ENCODE measurements at places on chromosomes 4 and X.

DNA sequence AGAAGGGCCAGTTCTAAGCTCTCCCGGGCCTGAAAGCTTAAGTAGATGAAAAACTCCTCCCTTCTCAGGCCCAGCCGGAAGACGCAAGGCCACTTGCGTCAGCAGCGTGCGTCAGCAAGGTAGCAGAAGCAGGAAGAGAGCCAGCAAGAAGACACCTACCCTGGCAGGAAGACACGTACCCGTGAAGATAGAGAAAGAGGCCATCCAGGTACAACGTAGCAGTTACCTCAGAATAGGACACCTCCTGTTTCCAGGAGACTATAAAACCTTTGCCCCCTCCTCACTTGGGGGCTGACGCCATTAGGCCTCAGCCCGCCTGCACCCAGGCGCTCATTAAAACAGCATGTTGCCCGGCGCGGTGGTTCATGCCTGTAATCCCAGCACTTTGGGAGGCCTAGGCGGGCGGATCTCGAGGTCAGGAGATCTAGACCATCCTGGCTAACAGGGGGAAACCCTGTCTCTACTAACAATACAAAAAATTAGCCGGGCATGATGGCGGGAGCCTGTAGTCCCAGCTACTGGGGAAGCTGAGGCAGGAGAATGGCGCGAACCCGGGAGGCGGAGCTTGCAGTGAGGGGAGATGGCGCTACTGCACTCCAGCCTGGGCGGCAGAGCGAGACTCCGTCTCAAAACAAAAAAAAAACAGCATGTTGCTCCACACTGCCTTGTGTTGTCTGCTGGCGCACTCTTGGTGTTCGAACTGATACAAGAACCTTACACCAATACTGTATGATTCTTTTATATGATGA, 242.7 kb upstream of the NWD2 start:
- DNase-seq: no peak

GRCh38 chrX:118536687-118537461, 41.3 kb downstream of the DOCK11 start:
- DNase-seq: peak; percentile 21

- DNase-seq: no peak
Measured at GRCh38 chr4:43732829-43733426, 715.7 kb downstream of the KCTD8 start.

GRCh38 chr4:4860600-4861389, 1.3 kb downstream of the MSX1 start:
- DNase-seq: no peak

DNA sequence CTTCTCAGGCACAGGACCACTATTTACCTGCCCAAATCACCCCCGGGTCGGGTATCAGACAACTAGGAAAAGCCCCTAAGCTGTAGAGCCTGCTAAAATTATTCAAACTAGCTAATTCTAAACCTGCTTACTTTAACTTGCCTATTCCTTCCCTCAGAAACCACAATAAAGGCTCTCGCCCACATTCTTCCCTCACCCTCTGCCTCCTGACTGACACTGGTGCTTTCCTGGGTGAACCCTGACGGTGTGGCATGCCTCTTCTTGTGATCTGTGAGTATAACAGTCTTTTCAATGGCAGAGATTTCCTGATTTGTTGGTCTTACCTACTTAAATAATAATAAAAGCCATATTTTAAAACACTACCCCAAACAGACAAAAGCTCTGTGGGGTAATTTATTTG, 242.1 kb upstream of the ZCCHC13 start:
- DNase-seq: no peak

- DNase-seq: no peak
Measured at GRCh38 chrX:149121206-149121920, 383.7 kb downstream of the IDS start.

- DNase-seq: no peak
Measured at GRCh38 chrX:49174723-49175122, 3.0 kb downstream of the PLP2 start.

DNA sequence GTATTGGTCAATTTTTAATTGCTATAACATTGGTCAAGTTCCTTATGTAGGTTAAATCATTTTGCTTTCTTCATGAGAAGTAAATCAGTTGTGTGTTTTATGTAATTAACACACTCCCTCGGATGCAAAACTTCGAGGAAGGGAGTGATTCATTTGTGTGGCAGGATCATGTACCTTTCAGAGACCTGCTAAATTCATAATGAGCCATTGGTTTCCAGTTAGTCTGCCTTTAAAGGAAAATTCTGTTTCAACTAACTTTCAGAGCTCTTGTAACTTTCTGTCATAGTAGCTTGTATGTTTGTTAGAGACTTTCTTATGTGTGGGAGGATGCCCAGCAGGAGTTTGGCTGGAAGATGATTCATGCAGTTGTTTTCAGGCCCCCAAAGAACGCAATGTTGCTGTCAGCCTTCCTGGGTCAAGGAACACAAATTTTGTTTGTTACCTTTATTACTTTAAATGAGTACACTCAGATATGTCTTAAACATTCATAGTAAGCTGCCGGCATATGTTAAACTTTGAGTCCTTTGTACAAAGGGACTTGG, 72.1 kb downstream of the GPR101 start:
- no peak for DNase-seq

GRCh38 chr4:76726631-76727030, 171.3 kb downstream of the SOWAHB start:
- no peak for DNase-seq

GRCh38 chr4:40621592-40622512, 7.8 kb downstream of the RBM47 start:
- DNase-seq: no peak

- DNase-seq: no peak
Measured at GRCh38 chrX:40278340-40279090, 180.8 kb upstream of the BCOR start.

DNA sequence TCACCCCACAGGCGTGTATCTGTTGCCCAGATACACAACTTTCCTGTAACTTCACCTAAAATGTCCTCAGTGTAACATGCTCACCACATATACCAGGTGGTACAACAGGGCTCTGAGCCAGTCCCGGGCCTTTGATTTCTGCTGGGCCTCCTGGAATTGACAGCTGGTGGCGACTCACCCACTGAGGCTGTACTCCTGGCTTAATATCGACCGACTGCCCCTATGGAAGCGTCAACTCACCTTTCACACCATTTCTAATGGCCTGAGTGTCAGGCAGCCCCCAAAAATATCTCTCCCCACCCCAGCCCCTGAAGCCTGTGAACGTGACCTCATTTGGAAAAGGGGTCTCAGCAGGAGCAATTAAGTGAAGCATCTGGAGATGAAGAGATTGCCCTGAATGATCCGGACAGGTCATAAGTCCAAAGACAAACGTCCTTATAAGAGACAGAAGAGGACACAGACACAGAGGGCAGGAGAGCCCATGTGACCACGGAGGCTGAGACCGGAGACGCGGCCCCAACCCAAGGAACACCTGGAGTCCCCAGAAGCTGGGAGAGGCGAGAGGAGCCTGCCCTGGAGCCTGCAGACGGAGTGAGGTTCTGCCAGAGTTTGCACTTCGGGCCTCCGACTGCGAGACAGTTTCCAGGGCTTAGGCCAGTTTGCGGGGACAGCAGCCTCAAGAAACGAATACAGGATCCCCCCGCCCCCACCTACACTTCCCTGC, 12.6 kb upstream of the MXD4 start:
- no peak for DNase-seq

- no peak for DNase-seq
Measured at GRCh38 chr4:11178433-11178832, 250.3 kb downstream of the HS3ST1 start.

- no peak for DNase-seq
Measured at GRCh38 chr4:84366161-84366560, 132.9 kb downstream of the NKX6-1 start.

DNA sequence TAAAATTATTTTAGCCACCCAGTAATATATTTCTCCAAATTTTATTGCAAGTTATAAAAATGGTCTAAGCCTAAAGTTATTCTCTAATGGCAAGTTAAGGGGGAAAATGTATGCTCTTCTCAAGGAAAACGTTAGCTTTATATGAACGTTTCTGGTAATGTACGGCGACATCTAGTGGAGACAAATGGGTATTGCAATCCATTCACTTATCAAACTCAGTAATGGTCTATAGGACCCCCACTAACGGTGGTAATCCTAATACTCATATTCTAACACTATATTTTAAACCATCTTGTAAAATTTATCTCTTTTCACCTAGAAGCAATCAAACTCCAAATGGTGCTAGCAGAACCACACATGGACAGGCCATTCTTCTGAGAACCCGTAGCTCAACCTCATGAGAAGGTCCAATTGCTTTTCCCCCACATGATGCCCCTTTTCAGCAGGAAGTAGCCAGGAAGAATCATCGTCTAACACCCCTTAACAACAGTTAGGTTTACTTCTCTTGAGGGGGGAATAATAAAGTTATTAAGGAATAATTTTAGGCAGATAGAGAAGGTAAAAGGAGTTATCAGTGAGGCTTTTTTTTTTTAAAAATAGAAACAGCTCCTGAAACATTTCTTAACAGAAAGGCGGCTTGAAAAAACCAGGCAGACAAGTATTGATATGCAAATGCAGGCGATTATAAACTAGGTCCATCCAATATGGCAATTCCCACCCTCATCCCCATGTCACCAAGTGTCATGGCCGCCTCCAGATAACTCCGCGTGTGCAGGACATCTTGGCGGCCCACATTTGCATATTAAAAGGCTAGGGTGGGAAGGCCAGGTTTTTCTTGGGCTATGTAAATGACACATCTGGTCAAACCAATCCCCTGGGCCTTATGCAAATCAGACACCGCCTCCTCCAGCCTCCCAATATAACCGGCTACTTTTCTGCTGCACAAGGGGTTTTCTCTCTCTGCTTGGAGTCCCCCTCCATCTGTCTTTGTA, 35.0 kb downstream of the NUDT11 start:
- DNase-seq: no peak

GRCh38 chr4:80540785-80541469, 205.4 kb downstream of the CFAP299 start:
- DNase-seq: no peak

GRCh38 chr4:123617791-123618190, 221.2 kb downstream of the SPRY1 start:
- no peak for DNase-seq

DNA sequence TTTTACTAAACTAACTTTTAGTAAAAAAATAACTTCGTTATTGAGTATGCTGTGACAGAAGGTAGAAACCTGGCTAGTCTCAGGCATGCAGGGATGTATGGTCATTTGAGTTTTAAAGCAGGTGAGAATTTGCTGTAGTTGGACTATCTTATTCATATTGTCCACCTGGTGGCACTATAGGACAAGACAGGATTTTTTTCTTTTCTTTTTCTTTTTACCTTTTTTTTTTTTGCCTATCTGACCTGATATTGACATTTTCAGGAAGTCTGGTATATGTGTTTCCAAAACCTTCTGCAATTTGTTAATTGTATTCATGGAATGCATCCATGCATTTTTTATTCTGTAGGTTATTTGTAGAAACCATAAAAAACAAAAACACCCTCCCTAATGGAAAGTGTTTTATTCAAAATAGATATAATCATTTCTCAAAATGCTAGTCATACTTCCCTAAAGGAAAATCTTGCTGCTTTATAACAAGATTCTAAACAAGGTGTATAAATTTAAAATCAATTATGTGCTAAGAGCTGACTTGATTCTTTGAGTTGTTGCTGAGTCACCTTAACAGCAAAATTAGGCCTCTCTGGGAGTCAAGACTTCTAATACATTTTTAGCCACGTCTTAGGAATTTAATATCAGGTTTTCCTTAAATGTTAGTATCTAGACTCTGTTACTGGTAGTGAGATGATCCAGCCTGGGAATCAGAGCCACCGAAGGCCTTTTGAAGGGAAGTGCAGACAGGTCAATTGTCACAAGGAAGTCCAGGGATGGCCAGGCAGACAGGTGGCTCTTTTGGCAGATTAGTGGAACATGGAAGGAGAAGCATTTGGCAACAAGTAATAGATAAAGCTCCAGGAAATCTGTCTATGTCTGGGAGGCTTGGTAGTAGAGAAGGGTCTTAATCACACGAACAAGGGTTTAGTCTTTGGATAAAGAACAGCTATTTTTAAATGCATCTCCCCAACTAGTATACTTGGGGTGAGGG, 201.3 kb upstream of the GNPDA2 start:
- no peak for DNase-seq

GRCh38 chr4:94262163-94263016, 54.7 kb downstream of the SMARCAD1 start:
- no peak for DNase-seq

- DNase-seq: no peak
Measured at GRCh38 chr4:176563591-176563990, 229.1 kb downstream of the VEGFC start.

- DNase-seq: no peak
Measured at GRCh38 chr4:112296949-112297880, at the start of gene ALPK1. Gene ALPK1, plus strand, starts transcription at chr4:112297369.

DNA sequence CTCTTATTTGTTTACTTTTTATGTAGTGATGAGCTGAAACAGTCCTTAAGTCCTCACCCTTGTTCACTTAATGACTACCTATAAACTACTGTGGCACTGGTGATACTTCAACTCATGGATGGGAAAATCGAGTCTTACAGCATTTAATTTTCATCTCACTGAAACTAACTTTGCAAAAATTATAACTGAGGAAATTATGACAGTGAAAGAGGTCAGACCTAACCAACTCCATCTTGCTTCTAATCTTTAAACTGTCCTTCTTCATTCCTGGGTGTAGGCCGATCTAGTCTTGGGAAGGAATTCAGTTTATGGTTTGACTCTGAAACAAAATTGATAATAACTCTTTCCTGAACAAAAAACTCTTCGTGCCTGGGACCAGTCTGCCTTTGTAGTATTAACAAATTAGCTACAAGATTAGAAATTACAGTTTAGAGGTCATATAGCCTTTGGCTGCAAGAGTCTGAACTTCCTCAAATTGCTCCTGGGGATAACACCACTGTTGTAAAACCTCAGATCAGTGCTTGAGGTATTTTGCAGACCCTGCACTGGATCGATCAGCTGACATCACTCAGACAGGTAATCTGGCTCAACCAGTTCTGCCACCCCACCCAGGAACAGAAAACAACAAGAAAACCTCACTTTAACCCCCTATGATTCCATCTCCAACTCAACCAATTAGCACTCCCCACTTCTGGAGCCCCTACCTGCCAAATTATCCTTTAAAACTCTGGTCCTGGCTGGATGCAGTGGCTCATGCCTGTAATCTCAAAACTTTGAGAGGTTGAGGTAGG, 995.7 kb upstream of the PRKX start:
- no peak for DNase-seq

GRCh38 chr4:66489370-66489769, 819.1 kb upstream of the EPHA5 start:
- DNase-seq: no peak

DNA sequence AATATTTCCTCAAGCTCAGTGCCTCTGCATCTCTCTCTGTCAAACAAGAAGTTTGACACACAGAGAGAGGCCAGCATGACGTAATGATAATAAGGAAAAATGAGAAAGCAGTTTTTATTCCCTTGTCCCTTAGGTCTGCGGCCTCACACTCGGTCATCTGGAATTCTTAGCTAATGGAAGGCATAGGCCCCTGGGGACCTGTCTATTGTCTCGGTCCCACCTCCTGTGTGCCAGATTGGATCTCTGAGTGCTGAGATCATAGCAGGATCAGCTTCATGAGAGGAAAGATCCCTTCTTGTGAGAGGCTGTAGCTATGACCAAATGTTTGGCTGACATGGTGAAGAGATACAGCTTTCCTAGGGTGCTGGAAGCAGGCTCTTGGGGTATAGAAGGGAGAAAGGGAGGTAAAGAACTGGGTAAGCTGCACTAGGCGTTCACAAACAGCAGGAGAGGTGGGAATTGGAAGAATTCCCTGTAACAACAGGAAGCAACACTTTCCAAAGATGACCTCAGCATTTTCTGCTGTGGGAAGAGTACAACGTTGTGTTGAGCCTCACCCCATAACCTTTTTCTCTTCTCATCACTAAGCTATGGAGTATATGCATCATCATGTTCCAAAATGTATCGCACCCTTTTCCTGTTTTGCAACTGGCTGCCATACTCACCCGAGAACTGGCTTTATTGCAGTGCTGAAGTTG, 20.2 kb downstream of the TMEM31 start:
- no peak for DNase-seq

GRCh38 chr4:12028258-12028657, 599.6 kb upstream of the HS3ST1 start:
- DNase-seq: no peak
